ENCODE measurements at places on chromosomes 2 and 18. TPM values are rescaled to one million over a fixed set of nuclear protein-coding genes. Genes with fewer than 3 reads are reported as not detected.

DNA sequence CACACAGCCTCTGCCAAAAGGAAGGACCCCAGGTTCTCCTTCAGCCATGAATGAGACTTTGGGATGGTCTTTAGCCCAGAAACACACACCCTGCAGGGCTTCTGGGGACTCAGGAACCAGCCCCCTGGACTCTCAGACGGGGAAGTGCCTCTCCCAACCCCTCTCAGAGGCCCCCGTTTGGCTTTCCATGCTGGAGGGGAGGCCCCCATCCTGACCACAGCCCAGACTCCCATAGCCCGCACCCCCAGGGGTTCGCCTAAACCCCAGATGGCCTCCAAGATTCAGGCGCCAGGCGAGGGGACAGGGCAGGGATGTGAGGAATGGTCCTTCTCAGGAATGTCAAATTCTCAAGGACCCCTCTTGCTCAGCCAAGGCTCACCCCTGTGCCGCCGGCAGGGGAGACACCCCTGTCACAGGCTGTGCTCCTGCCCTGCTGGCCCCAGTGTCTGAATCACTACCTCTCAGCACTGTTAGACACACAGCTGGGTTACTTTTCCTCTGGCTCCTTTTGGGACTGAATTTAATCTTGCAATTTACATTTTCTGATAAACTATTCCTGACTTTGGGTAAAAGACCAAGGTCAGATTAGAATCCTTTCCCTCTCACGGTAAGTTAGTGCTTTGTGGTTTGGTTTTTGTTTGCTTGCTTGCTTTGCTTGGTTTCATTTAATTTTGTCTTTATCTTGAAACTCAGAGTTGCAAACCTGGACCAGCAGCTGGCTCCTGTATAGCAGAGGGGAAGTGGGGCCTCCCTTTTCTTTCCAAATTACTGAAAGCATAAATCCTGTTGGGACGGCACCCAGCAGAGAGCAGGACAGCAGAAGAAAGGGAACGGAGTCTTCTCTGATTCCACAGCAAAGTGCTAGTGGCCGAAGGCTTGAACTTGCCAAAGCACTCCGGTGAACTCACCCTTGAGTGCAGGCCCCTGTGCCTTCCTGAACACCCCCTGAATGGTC lies 198.9 kb upstream of the RAB6C start:
- DNase-seq: no peak

- peak; percentile 18 for DNase-seq
These were observed 1.2 kb upstream of the CLASP1 start for GRCh38 chr2:121650315-121650930.

DNA sequence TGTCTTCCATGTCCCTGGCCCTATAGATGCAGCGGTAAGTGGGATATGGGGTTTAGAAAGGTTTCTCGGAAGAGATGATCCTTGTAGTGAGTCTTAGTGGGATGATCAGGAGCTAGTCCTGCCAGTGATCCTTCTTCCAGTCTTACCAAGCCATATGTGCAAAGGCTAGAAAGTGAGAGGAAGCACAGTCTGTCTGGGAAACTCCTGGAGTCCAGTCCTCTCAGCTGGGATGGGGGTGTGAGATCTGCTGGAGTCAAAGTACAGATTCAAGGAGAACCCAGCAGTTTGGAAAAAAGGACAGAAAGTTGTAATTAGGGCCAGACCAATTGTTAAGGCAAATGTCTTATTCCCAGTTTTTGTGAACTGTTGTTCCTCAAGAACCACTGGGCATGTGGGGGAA lies 83.3 kb downstream of the LIMS1 start:
- DNase-seq: no peak

DNA sequence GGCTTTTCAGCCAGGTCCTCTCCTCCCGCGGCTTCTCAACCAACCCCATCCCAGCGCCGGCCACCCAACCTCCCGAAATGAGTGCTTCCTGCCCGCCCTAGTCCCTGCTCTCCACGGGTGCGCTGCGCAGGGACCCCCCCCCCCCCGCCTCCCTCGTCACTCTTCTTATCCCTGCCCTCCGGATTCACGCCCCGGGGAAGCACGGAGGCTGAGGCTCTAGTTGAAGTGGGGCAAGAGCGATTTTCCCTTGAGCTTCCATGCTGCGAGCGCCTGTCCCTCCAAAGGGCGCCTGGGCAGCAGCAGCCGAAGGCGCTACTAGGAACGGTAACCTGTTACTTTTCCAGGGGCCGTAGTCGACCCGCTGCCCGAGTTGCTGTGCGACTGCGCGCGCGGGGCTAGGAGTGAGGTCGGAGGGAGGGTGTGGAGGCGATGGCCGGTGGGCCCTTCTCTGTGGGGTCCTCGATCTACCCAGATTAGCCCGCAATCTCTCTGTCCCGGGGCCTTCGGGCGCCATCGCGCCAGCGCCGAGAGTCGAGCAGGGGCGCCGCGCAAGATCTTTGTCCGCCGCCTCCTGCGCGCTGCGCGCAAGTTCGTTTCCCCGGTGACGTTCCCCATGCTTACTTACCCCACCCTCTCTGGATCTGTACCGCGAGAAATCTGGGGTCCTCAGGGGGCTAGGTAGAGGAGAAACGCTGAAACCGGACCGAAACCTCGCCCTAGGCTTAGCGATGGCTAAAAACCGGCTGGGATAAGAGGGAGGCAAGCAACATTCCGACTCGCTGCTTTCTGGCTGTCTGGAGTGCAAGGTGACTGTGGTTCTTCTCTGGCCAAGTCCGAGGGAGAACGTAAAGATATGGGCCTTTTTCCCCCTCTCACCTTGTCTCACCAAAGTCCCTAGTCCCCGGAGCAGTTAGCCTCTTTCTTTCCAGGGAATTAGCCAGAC lies 677 bp downstream of the GAD1 start:
- peak; percentile 5 for DNase-seq

DNA sequence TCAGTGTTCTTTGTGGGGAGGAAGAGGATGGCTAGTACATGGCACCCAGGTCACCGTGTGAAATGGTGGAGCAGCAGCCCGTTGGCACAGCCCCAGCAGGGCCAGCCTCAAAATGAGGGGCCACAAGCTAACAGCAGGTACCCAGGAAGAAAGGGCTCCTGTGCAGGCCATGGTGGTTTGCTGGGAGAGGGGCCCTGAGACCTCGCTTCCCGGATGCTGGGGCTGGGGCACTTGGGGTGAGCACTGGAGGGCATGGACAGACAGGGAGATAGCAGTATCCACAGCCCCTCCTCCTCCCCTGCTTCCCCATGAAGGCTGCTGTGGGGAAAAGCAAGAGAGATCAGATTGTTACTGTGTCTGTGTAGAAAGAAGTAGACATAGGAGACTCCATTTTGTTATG lies 16.2 kb upstream of the TEX44 start:
- no peak for DNase-seq

GRCh38 chr18:58148954-58149471 lies 105.0 kb downstream of the NEDD4L start:
- no peak for DNase-seq

DNA sequence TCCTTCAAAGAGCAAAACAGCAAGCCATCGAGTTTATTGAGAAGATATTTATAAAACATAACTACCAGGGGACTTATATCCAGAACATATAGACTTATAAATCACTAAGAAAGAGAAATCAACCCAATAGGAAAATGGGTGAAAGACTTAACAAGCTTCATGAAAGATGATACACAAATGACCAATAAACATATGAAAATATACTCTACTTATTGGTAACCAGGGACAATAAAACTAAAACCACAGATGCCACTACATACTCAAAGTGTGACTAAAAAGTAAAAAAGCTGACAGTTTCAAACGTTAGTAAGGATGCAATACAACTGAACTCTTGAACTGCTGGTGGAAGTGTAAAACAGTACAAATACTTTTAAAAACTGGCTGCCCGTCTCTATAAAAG lies 154.3 kb downstream of the TMEM163 start:
- no peak for DNase-seq

GRCh38 chr2:109562421-109562820 lies 51.3 kb downstream of the SEPTIN10 start:
- DNase-seq: peak; percentile 40

GRCh38 chr2:217839073-217839749 lies 163.6 kb downstream of the TNS1 start:
- no peak for DNase-seq

GRCh38 chr2:230942920-230943896 lies 18.2 kb upstream of the GPR55 start:
- DNase-seq: no peak

DNA sequence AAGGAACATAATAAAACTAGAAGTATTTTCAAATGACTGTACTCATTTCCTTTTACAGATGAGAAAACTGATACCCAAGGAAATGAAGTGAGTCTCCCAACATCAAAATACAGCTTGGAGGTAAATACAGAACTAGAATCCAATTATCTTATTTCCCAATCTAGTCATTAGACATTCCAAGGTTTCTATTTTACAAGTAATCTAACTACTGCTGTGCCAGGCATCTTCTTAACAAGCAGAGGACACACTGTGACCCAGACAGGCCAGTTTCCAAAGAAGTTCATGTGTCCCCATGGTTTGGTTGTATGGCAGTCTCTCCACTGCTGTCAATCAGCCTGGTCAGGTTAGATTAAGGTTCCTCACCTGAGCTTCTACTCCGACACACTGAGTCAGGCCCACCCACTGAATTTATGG lies 143.5 kb downstream of the THADA start:
- no peak for DNase-seq

GRCh38 chr2:29097569-29097968 lies 17.6 kb upstream of the CLIP4 start:
- no peak for DNase-seq

- peak; percentile 4 for DNase-seq
These were observed 355.0 kb downstream of the RNF144A start for GRCh38 chr2:7272210-7272609.

DNA sequence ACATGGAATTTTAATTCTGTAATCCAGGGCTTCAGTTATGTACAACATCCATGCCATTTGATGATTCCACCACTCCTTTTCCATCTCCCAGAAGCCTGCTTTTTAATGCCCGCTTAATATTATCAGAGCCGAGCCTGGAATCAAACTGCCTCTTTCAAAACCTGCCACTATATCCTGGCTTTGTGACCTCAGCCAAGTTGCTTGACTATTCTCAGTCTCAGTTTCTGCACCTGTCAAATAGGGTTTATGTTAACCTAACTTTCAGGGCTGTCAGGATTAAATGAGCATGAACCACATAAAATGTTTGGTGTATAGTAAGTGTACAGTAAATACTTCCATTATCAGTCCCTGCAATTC lies 108.7 kb downstream of the XRCC5 start:
- DNase-seq: no peak

DNA sequence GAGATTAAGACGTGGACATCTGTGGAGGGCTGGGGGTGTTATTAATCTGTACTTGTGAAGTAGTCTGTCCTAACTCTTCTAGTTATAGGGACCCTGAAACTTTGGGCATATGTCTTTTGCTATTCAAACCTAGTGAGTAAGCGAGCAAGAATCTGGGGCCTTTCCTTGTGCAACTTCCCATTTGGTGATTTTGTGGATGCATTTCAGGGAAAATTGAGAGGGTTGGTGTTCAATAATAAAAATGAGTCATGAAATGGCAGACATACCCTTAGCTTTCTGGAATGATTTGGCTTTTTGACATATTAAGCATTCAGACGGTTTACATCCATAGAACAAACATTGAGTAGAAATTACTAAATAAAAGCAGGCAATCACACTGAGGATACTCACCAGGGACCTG lies 17.0 kb downstream of the COL4A4 start:
- DNase-seq: no peak

DNA sequence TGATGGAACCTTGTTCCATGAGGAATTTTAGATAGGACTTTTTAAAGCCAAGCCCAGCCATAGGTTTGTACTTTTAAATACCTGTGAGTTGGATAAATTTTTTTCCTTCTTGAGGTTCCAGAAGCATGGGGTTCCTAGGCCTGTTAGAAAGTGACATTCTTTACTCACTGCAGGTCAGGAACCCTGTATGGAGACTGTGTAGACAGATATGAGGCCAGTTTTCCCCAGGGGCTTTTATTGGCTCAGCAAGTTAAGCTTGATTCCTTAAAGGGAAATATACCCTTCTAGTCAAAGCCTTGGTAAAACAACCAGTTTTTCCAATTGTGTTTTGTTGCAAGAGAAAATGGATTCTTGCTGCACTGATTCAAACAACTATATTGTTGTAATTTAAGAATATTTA lies 38.4 kb upstream of the GMCL1 start:
- no peak for DNase-seq

DNA sequence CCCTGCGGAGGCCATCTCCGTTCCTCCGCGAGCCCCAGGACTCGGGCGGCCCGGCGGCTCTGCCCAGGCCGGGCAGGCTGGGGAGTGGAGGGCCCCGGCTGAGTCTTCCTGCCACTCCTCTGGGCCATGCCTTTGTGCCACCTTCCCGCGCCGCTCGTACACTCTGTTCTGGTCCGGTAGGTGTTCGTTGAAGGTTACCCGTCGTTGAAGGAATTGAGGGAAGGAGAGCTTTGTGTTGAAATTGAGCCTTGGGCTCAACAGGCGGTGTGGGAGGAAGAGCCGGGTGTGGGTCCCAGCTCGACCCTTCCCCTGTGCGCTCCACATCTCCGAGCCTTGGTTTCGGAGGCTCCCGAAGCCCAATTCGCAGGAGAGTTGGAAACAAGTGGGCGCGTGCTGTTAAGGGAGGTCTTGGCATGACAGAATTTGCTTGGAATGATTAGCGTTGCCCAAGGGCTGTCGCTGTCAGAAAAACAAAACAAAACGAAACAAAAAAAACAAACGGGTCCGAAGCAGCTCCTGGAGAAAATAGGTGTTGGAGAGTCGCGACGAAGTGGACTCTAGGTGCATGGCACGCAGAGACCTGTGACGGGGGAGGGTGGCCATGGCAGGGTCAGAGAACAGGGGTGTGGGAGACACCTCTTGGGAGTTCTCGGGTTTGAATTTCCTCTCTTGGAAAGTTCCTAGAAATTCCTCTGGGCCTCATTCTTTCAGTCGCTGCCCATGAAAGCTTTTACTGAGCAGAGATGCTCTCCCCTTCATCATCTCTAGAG lies 1.2 kb upstream of the MZT2A start:
- DNase-seq: no peak

- DNase-seq: no peak
These were observed 7.4 kb downstream of the NPHP1 start for GRCh38 chr2:110197452-110197851.

- peak; percentile 41 for DNase-seq
These were observed 373 bp downstream of the EIPR1 start for GRCh38 chr2:3377279-3377611.

- DNase-seq: no peak
These were observed 35.3 kb upstream of the GCC2 start for GRCh38 chr2:108413711-108414095.

GRCh38 chr2:199018826-199019225 lies 438.9 kb downstream of the SATB2 start:
- no peak for DNase-seq

The UCN gene
- not detected for total RNA-seq

The AGXT gene
- total RNA-seq: not detected

The AKAIN1 gene
- not detected for total RNA-seq

The C2orf42 gene
- 31.5 TPM for total RNA-seq

The NOSTRIN gene
- 0.18 TPM for total RNA-seq

The TRAK2 gene
- total RNA-seq: 65.4 TPM

The IL1R1 gene
- total RNA-seq: 8.1 TPM

The PROKR1 gene
- total RNA-seq: not detected

The PPIL3 gene
- total RNA-seq: 35.1 TPM

The RAB12 gene
- total RNA-seq: 14.9 TPM

Measured in IMR-90 (cell line).